Fibroblast of lung (primary cell): ENCODE measurements at places on chromosomes 3 and 15. TPM values are rescaled to one million over a fixed set of nuclear protein-coding genes. Genes with fewer than 3 reads are reported as not detected.

The PRR20G gene
- not detected in 2 replicates for total RNA-seq

The ATP8B4 gene
- total RNA-seq = 7.4 and 19.5 TPM in 2 replicates

- DNase-seq = peak; percentile 95
Observed at GRCh38 chr3:111903067-111903511, 44.0 kb downstream of the PHLDB2 start.

The LHFPL4 gene
- under 0.01 and 0.17 TPM in 2 replicates for total RNA-seq

DNA sequence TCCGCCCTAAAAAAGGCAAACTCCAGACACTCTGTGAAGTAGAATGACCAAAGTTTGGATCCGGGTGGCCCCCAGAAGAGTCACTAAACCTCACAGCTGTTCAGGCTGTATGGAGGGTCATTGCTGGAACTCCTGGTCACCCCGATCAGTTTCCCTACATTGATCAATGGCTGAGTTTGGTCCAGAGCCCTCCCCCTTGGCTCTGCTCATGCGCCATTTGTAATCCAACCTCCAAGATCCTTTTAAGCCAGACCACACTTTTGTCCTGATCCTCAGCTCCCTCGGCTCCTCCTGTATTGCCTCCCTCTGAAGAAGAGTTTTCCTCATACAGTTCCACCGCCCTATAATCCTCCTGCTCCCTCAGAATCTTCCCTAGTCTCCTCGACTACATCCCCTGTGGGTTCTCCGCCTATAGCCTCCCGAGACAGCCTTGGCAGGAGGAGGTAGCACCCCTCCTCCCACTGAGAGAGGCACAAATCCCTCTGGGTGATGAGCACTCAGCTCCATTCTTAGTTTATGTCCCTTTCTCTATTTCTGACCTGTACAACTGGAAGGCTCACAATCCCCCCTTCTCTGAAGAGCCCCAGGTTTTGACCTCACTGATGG, 42.2 kb downstream of the ZBTB11 start:
- no peak for DNase-seq
